ENCODE measurements at places on chromosomes 6 and 20.

GRCh38 chr6:12336121-12336971 lies 46.2 kb downstream of the EDN1 start:
- no peak for DNase-seq

GRCh38 chr6:107235007-107235406 lies 119.7 kb upstream of the BEND3 start:
- no peak for DNase-seq

DNA sequence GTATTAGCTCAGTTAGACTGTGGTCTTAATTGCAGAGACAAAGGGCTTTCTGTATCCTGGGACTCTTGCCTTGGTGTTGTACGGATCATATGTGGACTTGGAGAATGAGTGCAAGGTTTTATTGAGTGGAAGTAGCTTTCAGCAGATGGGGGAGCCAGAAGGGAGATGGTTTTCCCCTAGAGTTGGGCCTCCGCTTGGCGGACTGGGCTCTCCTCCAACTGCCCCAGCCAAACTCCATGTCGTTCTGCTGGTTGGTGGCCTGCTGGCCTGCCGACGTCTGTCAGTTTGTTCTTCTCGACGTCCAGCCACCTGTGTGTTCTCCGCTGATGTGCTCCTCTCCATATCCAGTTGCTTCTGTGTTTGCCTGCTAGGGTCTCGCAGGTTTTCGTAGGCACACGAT lies 189.5 kb upstream of the FLRT3 start:
- DNase-seq, result no peak

- DNase-seq, result no peak
Measured at GRCh38 chr6:166470029-166470862, 87.5 kb upstream of the MPC1 start.

Data from hematopoietic multipotent progenitor cell treated with erythropoietin and hydrocortisone succinate and interleukin-3 and kit ligand, for 4 days (in vitro differentiated cells).